Stimulated activated CD4-positive, alpha-beta T cell treated with anti-CD3 and anti-CD28 coated beads, Interleukin-1b, Interleukin-23, amount 100 ng/mL, for 1 hour (primary cell): ENCODE measurements at places on chromosomes 1 and 21.

DNA sequence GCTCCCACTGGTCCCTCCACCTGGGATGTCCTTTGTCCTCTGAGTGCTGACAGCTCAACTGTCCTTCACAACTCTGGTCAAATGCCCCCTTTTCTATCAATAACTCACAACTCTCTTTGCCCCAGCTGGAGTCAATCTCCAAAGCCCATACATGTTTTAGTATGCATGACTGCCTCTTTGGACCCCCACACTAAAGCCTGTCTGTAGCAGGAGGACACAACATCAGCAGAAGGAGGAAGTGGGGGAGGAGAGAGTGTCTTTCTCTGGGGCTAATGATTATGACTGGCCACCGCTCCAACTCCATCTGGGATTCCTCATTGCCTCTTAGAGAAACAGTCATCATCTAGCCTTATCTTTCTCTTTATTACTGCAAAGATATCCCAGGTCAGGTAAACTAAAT is 186.6 kb upstream of the FGGY start:
- no peak for DNase-seq

- no peak for DNase-seq
Measured at GRCh38 chr1:243256590-243256989, 749 bp downstream of the SDCCAG8 start.

DNA sequence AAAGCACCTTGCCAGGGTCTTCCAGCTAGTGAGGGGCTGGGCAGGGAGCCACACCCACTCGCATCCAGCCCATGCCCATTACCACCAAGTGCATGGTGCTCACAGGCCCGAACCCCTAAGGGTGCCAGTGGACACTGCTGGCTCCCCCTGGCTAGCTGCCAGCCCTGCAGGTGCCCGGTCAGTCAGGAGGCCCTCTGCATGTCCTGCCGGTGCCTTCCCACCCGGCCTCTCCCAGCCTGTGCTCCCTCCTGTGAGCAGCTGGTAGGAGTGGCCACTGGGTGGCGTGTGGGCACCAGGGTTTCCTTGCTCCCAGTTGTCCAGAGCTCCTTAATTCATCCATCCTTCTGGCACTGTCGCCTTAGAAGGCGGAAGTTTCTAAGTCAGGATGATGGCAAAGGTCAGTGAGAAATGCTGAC is 33.4 kb downstream of the QSOX1 start:
- DNase-seq = no peak

GRCh38 chr1:91651243-91651642 is 150.6 kb downstream of the CDC7 start:
- DNase-seq = no peak

DNA sequence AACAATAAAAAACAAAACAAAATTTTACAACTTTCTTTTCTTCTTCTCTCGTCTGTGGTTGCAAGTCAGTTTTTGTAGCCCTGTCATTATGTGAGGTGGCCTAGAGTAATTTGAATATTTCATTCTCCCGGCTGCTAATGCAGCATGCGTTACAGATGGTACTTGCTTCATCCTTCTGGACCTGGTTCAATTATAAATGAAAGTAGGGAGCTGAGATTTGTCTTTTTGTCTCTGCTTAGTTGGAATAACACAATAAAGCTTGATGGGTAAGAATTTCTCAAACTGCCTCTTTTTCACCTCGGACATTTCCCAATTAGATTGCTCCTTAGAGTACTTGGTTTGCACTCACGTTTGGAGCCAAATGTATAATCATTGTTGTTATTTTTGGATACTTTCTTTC is 201.6 kb downstream of the PBX1 start:
- DNase-seq = no peak

GRCh38 chr1:168696125-168696760 is 32.8 kb downstream of the DPT start:
- no peak for DNase-seq
